ENCODE measurements at places on chromosomes 1 and 21.
A peak's percentile ranks its signal among the peaks of the same experiment; 100 is the strongest.

GRCh38 chr1:205615789-205616188 is 16.0 kb downstream of the ELK4 start:
- DNase-seq, result no peak

- peak; percentile 35 for DNase-seq
Measured at GRCh38 chr1:33712186-33712585, 151.7 kb upstream of the HMGB4 start.

- DNase-seq, result no peak
Measured at GRCh38 chr1:46675549-46676314, 4.1 kb downstream of the TEX38 start.

DNA sequence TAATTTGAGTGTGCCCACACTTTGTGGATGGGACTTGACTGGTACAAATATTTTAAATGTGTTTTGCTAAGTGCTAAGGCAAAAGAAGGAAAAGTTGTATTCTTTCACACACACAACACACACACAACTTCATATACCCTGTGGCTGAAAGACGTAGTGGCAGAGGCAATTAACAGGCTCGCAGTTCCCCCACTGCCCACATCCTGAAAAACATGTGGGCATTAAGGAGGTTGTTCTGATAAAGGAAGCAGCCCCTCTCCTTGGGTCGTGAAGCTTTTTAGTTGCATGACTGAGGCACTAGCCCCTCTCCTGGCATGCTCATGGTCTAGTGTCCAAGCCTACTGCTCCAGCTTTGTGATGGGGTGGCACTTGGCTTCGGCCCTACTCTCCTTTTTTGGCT is 14.3 kb upstream of the ADAM30 start:
- DNase-seq, result no peak

- peak; percentile 79 for DNase-seq
Measured at GRCh38 chr1:159889821-159890252, 10.1 kb downstream of the CFAP45 start.

DNA sequence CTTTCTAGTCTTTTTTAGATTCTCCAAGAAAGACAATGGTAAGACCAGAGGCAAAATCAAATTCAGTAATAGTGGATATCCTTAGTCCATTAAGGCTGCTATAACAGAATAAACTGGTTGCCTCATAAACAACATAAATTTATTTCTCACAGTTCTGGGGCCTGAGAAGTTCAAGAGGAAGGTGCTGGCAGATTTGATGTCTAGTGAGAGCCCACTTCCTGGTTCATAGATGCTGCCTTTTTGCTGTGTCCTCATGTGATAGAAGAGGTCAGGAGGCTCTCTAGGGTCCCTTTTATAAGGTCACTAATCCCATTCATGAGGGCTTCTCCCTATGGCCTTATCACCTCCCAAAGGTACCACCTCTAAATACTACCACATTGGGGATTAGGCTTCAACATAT is 31.5 kb upstream of the BTG3 start:
- DNase-seq, result no peak

- DNase-seq, result no peak
Measured at GRCh38 chr1:247291833-247292561, 36.1 kb downstream of the VN1R5 start.

GRCh38 chr21:33732038-33732437 is 89.7 kb downstream of the ITSN1 start:
- DNase-seq, result no peak

DNA sequence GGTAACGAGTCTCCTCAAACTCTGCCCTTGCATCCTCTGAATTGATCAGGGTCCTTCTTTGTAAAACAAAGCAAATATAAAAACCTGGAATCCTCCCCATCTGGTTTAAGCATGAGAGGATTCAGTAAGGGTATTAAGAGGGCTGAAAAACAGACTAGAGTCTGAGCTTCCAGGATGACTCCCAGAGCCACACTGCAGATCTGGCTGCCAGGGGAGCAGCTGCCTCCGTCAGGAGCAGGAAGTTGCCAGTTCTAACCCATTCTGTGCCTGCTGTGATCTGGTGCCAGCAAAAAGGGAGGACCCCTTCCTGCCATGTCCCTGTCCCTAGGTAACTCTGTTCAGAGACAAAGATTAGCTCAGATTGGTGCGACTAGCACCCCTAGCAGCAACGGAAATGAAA is 27.5 kb downstream of the SERTAD4 start:
- no peak for DNase-seq

DNA sequence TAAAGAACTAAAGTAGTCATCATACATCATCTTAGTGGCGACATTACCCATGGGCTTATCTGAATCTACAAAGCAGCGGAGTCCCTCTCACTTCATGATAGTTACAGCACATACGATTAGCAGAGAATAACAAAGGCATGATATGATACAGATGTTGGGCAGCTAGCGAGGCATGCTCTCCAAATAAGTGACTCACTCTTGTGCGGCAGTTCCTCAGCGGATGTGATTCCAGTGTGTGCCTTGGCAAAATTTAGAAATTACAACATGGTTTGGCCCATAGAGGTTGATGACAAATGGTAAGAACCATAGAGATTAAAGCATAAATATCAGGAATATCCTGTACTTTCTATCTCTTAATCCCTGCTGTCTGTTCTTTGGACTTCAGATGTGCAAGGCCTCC is 48.1 kb upstream of the PAXBP1 start:
- peak; percentile 75 for DNase-seq

DNA sequence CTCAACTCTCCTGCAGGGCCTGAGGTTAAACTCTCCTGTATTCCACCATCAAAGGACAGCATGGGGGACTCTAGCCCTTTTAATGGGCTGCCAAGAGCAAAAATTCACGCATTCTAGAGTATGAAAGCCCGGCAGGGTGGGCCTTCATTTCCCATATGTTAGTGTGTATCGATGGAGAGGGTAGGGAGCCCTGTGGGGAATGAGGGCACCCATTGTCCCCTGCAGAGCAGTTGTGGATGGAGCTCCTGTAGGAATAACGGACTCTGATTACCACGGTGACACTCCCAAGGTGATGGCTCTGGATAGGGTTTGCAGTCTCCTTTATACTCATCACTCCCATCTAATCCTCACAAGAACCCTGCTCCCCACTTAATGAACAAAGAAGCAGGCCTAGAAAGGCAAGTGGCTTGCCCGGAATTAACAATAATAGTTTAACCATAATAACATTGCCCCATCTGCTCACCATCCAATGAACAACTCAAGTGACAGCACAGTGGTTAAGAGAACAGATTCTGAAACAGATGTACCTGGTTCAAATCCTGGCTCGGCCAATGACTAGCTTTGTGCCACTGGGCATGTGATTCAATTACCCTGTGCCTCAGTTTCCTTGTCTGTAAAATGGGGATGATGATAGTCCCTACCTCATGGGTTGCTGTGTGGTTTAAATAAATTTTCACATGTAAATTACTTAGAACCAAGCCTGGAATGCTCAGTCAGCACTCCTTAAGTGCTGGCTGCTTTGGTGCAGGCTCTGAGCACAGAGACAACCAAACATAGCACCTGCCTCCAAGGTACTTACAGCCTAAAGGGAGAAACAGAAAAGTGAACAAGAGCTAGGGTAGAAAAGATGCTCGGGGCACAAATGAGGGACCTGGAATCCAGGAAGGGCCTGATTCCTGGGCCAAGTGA is 29.0 kb downstream of the HIVEP3 start:
- DNase-seq, result no peak

- peak; percentile 55 for DNase-seq
Measured at GRCh38 chr1:203462878-203463277, 12.7 kb upstream of the PRELP start.

DNA sequence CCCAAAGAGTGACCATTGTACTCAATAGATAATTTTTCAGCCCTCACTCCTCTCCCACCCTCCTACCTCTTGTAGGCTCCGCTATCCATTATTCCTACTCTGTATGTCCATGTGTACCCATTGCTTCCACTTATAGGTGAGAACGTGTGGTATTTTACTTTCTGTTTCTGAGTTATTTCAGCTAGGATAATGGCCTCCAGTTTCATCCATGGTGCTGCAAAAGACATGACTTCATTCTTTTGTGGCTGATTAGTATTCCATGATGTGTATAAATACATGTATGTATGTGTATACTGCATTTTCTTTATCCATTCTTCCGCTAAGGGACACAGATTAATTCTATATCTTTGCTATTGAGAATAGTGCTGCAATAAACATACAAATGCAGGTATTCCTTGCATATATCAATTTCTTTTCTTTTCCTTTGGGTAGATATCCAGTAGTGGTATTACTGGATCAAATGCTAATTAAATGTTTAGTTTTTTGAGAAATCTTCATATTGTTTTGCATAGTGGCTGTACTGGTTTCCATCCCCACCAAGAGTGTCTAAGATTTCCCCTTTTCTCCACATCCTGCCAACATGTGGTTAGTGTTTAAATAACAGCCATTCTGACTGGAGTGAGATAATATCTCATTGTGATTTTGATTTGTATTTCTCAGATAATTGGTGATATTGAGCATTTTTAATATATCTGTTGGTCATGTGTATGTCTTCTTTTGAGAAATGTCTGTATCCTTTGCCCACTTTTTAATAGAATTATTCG is 4.9 kb downstream of the LY9 start:
- no peak for DNase-seq

DNA sequence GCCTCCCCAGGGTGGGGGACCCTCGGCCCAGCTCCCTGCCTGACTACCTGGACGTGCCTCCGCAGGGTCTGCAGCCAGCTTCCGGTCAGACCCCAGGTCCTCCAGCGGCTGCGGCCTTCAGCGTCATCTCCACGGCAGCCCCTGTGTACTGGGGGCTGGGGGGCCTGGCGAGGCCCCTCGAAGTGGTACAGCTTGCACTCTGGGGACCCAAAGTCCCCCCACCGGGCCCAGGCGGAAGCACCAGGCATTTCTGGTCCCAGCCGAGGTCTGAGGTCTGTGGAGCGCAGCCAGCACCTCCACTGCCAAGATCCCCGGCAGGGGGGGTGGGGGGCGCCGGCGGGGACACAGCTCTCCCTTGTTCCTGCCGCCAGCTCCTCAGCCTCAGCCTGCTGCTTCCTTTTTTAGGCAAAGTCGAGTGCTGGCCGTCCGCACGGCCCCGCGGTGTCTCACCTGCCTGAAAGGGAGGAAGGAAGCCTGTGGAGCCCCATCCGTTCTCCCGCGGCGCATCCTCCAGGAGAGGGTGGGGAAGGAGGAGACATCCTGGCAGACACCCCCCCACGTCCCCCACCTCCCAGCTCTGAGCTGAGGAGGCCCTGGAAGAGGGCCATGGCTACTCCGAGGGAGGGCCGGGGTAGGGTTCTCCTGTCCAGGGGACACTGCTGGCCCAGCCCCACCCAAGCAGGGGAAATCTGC is 1.2 kb upstream of the VWA1 start:
- DNase-seq, result no peak

DNA sequence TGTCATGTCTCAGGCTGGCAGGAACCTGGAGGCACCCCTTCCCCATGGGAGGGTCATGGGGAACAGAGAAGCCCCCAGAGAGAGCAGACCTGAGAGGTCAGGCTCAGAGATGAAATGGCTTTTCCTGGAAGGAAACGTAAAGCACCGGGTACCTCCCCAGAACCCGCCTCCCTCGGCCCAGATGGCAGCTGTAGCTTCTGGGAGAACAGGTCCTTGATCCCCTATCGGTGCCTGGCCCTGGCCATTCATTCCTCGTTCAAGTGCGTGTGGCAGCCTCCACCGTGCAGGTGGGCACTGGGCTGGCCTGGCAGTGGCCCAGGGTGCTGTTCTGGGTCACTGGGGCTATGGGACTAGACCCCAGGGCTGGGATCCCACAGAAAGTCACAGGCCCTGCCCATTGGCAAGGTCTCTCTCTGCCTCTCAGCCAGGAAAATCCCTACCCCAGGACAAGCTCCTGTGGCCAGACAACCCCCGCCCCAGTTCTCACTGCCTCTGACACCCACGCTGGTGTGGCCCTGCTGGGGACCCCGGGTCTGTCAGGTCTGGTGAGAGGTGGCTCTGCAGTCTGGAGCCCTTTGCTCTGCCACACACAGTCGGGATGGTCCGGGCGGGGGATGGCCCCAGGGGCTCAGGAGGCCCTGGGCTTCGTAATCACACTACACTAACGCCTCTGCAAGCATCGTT is 183.2 kb upstream of the VAMP3 start:
- DNase-seq, result no peak

- DNase-seq, result no peak
Measured at GRCh38 chr1:104878203-104878909, 1128.7 kb downstream of the AMY1C start.

DNA sequence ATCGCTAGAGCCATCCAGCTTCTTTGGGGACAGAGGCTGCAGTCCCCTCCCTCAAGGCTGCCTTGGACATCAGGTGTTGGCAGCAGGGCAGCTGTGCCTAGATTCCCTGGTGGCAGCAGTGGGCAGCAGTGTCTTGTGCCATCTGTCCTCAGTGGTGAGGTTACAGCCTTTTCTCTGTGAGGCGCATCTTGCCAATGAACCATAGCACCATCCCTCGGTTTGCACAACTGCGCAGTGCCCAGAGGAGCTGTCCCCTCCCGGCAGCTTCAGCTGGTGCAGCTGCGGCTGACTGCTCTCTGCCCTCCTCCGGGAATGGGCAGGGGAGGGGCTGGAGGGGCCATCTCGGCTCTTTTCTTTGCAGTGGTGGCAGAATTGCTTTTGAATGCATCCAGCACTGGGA is 59.0 kb upstream of the C8B start:
- no peak for DNase-seq

- DNase-seq, result no peak
Measured at GRCh38 chr1:109818271-109818987, 54.7 kb upstream of the EPS8L3 start.

- no peak for DNase-seq
Measured at GRCh38 chr1:54567961-54568360, 19.9 kb downstream of the ACOT11 start.

DNA sequence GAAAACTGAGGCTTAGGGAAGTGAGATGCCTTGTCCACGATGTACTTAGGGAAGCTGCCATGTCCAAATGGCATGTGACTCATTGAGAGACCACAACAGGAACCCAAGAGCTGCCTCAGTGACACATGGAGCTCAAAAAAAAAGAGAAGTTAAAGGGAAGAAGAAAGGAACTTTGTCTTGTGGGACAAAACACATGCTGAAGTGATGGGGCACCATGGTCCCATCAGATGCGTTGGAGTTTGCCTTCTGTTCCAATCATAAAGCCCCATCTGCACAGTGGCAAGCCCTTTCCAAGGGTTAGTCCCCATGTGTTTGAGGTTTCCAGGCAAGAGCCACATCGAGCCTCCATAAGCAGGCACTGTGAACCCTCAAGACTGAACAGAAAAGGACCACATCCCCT is 8.0 kb downstream of the MED8 start:
- no peak for DNase-seq

- DNase-seq, result no peak
Measured at GRCh38 chr1:86733340-86733739, 29.0 kb downstream of the SH3GLB1 start.

DNA sequence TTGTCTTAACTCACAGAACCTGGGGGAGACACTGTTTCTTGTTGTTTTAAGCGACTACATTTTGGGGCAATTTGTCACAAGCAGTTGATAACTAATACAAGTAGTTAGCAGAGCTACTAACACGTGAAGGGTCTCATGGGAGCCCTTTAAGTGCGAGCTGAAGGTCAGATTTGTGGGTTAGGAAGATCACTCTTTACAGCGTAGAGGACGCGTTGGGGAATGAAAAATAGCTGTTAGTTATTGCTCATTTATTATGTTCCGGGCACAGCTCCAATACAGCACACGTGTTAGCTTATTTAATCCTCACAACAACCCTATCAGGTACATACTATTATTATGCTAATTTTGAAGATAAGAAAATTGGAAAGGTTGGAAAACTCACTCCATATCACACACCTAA is 95.9 kb downstream of the ACTL8 start:
- no peak for DNase-seq

- no peak for DNase-seq
Measured at GRCh38 chr1:232634096-232634495, 4.2 kb upstream of the SIPA1L2 start.

Data from fibroblast of skin of left biceps (primary cell).